ENCODE measurements at places on chromosomes 7 and 10.

DNA sequence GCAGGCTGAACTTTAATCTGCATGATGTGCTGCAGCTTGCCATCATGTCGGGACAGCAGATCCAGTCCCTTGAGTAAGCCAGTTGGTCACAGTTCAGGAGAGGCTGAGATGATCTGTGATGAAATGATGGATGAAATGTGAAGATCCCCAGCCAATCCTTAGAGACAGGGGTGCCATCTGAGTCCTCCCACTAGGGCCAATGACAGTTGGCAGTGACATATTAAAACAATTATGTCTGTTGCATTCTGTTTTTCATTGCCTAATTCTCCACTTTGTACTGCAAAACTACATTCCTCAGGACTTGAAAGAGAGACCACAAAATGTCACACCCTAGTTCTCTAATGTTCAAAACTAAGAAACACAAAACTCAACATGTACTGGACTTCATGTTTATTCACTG lies 66.3 kb upstream of the CAV2 start:
- DNase-seq = no peak

DNA sequence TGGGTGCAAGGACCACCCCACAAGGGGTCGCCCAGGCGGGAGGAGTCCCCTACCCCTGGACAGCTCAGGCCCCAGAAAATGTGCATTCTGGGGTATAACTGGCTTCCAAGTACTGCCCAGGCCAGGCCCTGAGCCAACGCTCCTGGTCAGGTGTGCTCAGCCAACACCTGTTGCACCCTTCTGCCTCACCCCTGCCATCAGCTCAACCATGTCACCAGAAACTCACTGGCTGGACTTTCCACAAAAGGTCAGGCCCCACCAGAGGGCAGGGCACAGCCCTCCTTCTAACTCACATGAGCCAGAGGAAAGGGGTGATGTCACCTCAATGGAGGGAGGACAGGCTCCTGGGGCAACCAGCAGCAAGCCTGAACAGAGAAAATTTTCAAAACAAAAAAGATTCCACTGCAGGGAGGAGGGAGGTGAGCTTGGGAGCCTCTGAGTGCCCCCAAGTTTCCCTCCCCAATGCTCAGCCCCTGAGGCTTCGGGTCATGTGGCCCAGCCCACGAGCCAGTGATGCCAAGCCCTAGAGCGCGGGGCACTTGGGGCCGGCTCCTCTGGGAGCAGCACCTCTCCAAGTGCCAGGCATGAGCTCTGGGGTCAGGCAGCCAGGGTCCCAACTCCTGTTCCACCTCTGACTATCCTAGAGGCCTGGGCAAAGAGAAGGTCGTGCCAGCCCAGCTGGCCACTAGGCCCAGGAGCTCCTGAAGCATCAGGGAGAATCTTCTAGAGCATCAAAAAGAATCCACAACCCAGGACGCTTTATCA lies 2.2 kb downstream of the OGDHL start:
- no peak for DNase-seq

DNA sequence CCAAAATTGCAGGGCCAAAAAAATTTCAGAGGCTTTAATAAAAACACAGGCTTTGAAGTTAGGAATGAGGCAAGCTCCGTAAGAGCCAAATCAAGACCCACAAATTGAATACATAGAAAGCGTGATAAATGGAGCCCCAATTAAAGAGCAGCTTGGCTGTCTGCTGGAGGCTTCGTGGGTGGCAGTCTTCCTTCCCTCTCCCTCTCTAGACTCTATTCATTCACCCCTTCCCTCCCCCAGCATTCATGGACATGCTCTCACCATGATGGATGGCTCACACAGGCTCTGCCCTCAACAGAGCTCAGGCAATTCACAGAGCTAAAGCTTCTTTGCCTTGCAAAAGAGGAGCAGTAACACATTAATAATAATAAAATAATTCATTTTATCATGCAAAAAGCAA lies 214.1 kb downstream of the HERPUD2 start:
- DNase-seq = no peak

DNA sequence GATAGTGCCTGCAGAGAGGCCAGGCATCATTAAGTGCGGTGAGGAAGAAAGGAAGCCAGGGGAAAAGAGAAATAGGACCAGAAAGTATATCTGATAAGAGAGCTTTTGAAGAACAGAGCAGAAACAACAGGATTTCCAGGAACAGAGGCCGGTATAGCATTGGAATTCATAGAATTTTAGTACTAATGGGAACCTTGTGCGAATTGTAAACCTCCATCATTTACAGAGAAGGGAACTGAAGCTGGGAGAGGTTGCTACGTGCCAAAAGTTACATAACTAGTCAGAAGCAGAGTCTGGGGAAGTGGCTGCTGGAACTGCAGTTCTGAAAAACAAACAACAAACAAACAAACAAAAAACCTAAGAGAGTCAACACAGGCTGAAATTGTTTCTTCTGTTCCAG lies 5.4 kb upstream of the ZMYND11 start:
- no peak for DNase-seq

DNA sequence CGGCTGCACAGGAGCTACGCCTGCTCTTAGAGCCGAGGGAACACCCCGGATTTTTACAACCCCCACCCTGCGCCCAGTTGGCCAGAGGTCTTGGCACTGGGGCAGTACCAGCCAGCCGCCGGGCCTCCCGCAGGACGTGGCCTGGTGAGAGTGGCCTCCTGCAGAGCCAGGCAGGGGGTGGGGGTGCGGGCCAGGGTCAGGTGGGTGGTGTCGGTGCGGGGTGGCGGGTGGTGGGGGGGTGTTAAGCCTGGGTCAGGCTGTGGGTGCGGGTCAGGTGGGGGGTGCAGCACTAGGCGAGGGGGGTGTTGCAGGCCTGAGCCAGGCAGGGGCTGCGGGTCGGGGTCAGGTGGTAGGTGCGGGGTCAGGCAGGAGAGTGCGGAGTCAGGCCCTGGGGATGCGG lies 647 bp downstream of the ECHS1 start:
- no peak for DNase-seq

- DNase-seq = no peak
These were observed 75.1 kb downstream of the CRPPA start for GRCh38 chr7:16345979-16346958.

GRCh38 chr7:127946847-127947246 lies 84.4 kb downstream of the LRRC4 start:
- DNase-seq = no peak

- DNase-seq = no peak
These were observed 40.9 kb downstream of the CDH23 start for GRCh38 chr10:71437537-71438092.

DNA sequence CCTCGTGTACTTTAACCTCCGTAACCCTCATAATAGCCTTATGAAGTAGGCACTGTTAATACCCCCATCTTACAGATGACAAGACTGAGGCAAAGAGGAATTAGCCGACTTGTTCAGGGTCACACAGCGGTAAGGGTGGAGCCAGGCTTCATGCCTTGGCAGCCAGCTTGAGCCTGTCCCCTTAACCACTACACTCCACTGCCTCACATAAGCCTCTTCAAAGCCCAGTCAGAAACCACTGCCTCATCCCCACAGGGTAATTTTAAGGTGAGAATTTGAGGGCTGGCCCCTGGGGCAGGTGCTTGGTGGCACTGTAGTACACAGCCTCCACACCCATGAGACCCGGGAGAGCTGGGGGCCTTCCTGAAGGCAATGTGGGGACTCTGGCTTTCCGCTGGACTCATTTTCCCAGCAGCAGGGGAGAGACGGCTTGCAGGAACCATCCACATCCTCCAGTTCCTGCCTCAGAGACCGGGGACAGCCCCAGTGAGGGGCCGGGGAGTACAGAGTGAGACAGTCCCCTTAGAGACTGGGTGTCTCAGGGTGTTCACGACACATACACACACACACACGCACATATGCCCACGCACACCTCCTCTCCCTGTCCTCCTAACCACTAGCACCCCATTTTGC lies 7.6 kb upstream of the C10orf105 start:
- no peak for DNase-seq

- DNase-seq = no peak
These were observed 234.4 kb downstream of the TEX36 start for GRCh38 chr10:125448596-125448995.

DNA sequence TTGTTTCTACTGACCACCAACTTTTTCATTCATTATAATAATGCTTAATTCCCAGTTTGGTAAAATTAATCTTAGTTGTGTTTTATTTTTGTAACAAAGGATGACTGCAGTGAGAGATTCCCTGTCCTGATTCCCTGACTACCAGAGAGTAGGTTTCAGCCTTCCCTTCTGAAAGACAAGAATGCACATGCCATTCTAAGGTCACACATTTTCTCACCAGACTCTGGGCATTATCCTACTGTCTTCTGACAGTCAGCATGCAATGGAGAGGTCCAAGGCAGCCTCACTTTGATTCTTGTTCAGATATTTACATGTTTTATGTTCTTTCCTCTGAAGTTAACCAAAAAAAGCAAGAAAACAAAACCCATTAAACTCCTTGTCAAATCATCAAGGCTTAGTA lies 372.7 kb upstream of the CDC14C start:
- DNase-seq = no peak

- DNase-seq = no peak
These were observed 220.1 kb downstream of the PPP1R3A start for GRCh38 chr7:113698556-113699220.

DNA sequence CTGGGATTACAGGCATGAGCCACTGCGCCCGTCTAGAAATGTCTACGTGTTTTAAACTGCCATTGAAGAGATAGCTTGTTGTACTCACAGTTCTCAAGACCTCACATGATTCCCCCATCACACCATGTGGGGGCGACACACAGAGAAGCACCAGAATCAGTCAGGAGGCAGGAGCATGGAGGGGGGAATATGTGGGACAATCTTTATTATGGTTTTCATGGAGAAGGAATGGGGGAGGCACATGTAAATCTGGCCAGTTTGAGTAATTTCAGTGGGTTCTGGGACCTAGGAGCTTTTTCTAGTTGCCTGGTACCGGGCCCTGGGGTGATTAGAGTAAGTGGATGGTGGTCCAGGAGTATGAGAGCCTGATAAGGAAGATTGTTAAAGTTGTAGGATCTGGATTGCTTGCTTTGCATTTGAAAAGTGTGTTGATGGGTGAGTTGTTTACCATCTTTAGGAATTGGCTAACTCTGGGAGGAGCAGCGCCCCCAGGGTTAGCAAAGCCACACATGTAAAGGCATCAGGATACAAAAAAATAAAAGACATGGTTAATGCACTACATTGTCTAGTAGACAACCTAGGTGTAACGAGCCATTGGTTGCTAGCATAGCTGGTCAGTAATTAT lies 85.4 kb upstream of the SLC13A1 start:
- no peak for DNase-seq

DNA sequence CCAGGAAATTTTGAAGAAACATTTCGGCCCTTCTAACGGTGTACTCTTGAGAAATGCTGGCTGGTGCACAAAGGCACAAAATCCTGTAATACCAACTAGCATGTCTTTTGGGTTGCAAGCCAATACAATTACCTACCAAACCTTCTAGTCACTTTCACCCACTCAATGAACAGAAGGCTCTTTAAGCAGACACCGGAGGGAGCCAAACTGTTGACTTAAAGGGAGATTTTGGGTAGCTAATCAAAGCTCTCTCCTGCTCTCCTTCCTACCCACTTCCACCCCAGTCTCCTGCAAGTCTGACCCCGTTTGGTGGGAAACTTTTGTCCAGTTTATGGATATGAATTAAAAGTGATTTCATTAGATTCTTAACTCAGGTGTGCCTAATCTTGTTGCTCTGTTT lies 24.0 kb downstream of the GRM3 start:
- no peak for DNase-seq

- no peak for DNase-seq
These were observed 72.7 kb downstream of the COL13A1 start for GRCh38 chr10:69874449-69874848.

- DNase-seq = no peak
These were observed 8.6 kb upstream of the INSIG1 start for GRCh38 chr7:155289107-155289506.

DNA sequence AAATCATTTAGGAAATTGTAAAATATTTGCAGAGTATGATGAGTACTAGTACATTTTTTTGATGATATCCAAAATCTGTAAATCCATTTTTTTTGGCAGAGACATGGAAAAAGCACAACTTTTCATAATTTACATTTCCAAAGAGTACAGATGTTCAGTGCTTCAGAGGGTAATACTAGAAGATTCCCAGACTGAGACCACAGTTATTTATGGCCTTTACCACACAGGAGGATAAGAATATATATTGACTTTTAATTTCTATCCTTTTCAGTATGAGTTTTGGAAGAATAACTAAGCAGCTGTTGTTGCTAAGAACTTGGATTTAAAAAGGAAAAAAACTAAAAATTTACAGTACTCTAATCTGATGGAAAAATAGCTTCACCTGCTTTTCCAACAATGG lies 61.9 kb downstream of the HGF start:
- no peak for DNase-seq

GRCh38 chr10:122703483-122704448 lies 4.1 kb upstream of the C10orf120 start:
- DNase-seq = peak; percentile 14

DNA sequence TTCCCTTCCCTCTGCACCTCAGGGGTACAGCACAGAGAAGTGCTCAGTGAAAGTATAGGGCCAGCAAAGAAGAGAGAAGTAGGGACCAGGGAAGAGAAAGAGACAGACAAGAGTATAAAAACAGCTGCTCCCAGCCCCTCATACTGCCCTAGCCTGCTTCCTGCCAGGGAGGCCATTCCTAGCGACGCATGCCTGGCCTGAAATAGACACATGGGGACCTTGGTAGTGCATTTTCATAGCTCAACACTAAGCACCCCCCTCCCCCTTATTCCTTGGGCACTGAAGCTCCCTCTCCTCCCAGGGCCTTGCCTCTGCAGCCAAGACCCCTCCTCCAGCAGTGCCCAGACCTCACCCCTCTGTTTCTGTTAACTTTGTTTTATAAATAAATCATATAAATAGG lies 64.7 kb downstream of the ZMIZ1 start:
- no peak for DNase-seq

DNA sequence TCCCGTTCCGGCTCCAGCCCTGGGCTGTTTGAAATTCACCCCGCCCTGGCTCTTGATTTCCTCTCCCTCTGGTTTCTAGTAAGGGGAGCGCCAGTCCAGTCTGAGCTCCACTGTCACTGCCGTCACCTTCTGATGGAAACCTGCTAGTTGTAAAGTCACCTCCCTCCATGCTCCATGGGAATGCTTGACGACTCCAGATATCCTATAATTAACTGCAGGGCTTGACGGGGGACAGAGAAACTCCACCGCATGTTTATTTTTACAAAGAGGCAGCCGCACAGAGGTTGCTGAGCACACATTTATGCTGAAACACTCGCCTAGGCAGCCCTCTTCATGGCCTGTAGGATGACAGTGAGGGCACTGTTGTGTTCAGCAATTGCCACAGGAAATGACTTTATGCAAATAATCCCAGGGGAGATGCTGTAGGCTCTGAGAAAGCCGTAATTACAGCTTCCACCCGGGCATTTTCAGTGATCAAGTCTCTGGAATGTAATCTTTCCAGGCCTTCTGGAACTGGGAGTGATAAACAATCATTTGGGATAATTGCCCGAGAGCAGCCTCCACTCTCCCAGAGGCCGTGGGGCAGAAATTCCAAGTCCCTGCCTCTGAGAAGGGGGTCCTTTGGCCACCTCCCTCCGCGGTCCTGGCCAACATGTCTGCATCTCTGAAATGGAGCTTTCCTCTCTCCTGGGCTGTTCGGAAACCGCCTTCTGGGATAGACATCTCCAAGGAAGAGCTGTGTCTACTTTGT lies 300.5 kb downstream of the KLF6 start:
- DNase-seq = no peak

Measured in glomerular endothelial cell (primary cell).